ENCODE measurements at places on chromosomes 16 and 17.
A peak's percentile ranks its signal among the peaks of the same experiment; 100 is the strongest.

GRCh38 chr16:47004652-47005051 lies 31.2 kb upstream of the DNAJA2 start:
- DNase-seq = no peak

DNA sequence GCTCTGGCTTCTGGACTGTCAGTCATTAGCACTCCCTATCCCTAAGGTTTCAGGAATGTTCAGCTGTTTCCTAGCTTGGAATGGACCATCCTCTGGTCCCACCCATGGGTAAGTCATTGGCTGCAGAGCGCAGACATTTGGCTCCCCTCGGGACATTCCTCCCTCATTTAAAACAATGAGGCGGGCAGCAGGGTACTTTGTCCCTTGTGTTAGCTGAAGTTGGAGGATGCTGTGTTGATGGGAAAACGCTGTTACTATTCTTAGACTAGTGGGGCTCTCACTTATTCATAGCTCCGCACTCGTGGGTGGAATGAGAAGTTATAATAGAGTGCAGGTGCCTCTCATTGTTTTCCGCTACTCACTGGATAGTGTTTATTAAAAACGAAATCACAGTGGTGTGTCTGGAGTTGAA lies 673.8 kb downstream of the WWOX start:
- DNase-seq = no peak

DNA sequence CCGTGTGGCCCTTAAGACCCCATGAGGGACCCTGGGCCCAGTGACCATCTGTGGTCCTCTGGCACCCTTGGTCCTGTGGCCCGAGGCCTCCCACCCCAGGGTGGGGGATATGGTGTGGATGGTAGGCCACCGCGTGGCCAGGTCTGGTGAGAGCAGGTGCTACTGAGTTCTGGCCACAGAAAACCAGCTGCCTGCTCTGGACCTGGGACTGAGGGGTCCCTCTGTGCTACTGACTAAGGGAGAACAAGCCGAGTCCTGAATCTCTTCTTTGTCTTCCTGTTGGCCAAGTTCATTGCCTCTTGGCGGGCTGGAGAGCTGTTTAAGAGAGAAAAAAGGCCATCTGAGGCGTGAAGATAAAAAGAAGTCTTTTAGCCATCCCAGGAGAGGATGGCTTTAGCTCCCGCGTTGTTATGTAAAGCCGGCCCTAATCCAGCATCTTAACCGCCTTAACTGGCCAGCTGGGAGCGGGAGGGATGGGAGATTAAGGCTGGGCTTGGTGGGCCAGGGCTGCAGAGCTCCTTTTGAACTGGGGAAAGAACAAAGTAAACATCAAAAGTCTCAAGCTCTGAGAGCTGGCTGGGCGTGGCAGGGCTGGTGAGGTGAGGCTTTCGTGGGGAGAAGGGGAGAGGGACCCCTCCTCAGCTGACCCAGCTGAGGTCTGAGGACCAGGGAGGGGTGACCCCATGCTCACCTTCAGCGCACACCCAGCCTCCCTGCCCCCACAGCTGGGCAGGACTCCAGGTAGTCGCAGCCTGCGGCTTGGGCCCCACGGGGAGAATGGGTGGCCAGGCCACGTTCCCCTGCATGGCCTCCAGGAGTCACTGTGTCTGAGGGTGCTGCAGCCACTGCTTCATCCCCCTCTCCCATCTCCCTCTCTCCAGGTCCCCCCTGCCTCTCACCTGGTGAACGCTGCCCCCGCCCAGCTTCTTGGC lies 62.4 kb downstream of the NKD1 start:
- DNase-seq = no peak

GRCh38 chr16:80924372-80924978 lies 82.2 kb downstream of the CMC2 start:
- DNase-seq = peak; percentile 35

GRCh38 chr17:39568702-39569101 lies 39.0 kb downstream of the NEUROD2 start:
- DNase-seq = no peak

- DNase-seq = no peak
These were observed 221.8 kb downstream of the CDH11 start for GRCh38 chr16:64900019-64900418.

- DNase-seq = no peak
These were observed 9.9 kb upstream of the EMP2 start for GRCh38 chr16:10590342-10590741.

- no peak for DNase-seq
These were observed 177.4 kb downstream of the RBFOX1 start for GRCh38 chr16:7509963-7510601.

DNA sequence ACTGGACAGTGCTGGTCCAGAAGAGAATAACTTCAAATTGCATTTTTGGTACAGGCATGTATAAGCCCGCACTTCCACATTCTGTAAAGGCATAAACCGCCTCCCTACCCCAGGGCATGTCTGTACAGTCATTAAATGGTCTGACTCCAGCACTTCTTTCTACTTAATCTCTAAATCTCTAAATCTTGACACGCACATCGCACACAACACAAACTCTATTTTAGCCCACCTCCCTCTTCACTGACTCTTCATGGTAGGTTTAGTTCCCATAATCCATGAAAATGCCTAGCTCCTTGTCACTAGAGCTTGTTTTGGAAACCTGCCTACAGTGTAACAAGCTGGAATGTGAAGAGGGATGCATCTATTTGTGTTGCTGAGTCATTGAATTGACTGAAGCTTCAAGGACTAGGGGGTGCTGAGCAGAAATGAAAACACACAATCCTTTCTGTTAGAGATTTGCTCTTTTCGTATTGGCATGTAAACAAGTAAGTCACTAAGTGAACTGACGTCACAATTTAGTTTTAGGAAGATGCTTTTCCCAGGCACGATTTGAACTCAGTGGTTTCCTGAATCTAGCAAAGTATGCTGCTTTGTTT lies 1.6 kb upstream of the DUSP14 start:
- peak; percentile 24 for DNase-seq

- no peak for DNase-seq
These were observed 73.2 kb downstream of the RMI2 start for GRCh38 chr16:11418506-11418905.

DNA sequence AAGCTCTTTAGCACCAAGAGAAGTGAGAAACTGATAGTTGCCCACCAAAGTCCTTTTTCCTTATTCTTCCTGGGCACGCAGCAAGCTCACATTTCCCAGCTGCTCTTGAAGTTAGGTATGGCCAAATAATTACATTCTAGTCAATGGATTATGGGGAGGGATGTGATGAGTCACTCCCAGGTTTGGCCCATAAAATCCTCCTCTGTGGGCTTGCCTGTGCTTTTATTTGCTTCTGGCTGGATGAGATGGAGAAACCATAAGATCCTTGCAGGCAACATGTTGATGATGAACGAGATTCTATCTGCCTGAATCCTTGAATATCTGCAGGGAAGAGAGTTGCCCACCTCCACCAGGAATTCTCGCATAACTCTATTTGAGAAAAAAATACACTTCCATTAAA lies 568.3 kb upstream of the SALL1 start:
- no peak for DNase-seq
